ENCODE measurements at places on chromosomes 3 and 15.

DNA sequence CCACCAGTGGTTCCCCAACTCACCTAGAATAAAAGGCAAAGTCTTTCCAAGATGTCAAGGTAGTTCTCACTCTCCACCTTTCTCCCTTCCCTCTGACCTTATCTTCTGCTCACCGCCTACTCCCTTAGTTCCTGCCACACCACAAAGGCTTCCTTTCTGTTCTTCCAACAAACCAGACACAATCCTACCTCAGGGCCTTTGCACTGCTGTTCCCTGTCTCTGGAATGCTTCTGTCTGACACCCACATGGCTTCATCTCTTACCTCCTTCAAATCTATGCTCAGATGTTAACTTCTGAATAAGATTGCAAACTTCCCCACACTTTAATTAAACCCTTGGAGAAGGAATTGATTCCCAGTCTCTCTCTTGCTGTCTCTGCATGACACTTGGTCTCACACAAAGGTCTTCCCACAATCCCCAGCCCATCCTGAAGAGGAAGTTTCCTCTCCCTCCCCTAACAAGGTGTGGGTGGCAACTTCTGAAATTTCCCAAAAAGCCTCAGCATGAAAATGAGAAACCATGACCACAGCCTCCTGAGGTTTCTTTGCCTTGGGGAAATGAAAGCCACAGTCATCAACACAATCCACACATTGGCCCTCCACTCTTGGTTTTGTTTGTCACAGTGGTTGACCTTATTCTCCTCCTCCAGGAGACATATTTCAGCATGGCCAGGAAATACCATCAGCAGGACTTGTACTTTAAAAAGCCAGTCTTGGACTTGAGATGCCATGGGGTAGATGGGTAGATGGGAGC is 3.0 kb upstream of the RYK start:
- no peak for DNase-seq

DNA sequence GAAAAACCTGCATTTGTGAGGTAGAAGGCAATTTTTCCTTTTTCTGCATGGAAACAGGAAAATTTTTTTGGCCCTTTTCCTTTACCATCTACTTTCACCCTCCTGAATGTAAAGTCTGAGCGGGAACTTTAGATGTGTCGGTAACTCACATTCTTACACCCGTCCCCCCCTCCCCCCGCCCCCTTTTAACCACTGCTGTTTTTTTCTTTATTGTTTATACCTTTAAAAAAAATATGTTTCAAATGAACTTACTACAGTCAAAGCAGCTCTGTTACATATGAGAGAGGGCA is 487 bp upstream of the HES1 start:
- no peak for DNase-seq

GRCh38 chr3:32440611-32441350 is 49.1 kb downstream of the CMTM7 start:
- no peak for DNase-seq

- no peak for DNase-seq
These were observed 58.7 kb upstream of the MRPL3 start for GRCh38 chr3:131561511-131561910.

DNA sequence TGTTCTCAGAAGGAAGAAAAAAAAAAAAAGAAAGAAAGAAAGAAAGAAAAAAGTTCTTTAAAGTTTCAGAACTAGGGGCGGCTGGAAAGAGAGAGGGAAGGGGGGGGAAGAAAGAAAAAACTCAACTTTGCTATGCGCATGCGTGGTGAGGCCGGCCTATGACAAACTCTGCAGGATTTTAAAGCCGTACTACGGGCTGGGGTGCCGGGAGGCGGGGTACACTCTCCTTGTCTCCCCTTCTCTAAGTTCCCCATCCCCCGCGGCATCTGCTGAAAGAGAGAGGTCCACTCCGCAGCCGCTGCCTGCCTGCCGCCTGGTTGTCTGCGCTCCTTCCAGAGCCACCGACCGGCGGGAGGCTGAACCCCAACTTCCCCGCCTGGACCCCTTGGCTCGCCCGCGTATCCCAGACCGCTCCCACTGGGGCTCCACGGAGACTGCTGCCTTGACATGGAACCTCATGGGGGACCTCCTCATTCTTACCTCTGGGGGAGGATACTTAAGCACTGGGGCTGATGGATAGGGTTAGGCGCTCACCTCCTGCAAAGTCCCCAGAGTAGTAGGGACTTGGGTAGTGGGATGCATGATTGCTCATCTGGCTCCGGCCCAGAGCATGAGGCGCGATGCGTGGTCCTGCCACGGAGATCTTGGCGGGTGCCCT is 1.4 kb upstream of the WNT5A start:
- DNase-seq, result no peak

DNA sequence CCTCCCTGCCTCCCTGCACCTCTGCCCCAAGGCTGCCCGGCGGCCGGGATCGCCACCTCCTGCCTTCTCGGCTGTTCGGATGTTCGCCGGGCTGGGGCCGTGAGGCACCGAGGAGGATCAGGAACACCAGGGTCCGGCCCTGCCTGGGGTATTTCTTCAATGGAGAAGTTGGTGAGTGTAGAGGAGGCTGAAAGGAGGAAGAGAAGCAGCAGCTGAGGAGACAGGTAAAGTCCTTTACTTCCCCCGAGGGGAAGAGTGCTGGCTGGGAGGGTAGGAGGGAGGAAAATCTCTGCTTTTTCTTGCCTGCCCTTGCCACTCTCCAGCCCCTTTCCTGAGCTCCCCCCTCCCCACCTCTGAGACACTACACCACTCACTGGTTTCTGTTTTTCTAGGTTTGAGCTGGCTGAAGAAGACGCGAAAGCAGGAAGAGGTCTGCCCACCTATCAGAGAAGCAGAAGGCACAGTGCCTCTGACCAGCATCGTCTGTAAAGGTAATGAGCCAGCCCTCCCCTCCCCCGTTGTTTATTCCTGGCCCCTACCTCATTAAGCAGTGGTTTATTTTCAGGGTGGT is 519 bp downstream of the ASB7 start:
- DNase-seq, result no peak

DNA sequence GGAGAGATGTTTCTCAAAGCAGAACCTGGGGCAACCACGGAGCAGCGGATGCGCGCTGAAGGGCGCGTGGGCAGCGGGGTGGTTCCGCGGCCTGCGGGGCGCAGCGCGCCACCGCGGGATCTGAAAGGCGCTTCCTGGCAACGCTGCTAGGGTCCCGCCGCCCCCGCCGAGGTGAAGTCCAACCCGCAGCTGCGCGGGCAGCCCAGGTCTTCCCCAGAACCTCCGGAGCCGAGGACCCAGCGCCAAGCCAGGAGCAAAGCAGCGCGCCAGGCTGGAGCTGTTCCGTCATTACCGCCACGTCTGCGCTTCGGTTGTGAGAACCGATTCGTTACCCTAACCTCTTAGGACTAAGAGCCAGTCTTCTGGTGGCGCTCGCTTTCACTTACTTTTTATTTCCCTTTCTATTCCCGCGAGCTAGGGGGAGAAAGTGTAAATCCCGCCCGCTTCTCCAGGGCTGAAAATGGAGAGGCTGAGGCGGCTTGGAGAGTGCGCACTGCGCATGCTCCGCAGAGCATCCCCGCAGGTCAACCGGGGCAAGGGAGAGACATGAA is 3.2 kb upstream of the GABRG3 start:
- no peak for DNase-seq

- DNase-seq, result no peak
These were observed 13.5 kb upstream of the KCNMB3 start for GRCh38 chr3:179264449-179264848.

GRCh38 chr3:65587650-65588439 is 450.9 kb downstream of the MAGI1 start:
- DNase-seq, result no peak

All from stimulated activated CD8-positive, alpha-beta memory T cell treated with anti-CD3 and anti-CD28 coated beads, Interleukin-4, amount 100 ng/mL, for 1 hour (primary cell).